Type B pancreatic cell (in vitro differentiated cells): ENCODE measurements at places on chromosomes 13 and 19. TPM values are rescaled to one million over a fixed set of nuclear protein-coding genes. Genes with fewer than 3 reads are reported as not detected.

GRCh38 chr13:67410645-67411044, 180.5 kb upstream of the PCDH9 start:
- no peak for DNase-seq

DNA sequence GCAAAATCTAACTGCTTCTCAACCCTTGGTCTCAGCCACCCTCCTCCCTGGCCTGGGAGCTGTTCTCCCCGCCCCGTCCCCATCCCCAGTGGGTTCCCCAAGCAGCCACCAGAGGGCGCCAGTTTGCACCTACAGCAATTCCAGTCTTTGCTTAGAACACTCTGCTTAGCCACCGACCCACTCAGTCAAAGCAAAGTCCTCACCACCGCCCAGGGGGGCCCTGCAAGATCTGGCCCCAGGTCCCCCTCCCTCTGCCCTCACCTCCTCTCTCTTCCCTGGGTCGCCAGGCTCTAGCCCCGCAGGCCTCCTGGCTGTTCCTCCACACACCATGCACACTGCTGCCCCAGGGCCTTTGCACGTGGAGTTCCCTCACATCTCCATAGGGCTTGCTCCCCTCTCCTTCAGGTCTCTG, 12.4 kb downstream of the TMEM143 start:
- DNase-seq = no peak

DNA sequence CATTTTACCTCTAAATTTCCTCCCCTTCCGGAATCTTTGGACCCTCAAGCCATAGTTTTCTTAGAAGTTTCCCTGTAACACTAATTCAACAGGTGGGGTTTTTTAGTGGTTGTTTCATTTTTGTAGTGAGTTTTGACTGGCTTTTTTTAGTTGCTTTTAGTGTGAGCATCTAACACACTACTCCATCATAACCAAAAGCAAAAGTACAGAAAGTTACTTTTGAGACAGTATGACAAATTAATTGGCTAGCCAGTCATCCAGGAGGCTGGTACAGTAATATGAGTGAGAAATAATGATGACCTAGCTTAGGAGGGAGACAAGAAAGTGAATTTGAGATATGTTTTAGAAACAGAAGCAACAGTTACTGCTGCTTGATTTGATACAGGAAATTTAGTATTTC, 71.5 kb downstream of the DNAJC15 start:
- no peak for DNase-seq

DNA sequence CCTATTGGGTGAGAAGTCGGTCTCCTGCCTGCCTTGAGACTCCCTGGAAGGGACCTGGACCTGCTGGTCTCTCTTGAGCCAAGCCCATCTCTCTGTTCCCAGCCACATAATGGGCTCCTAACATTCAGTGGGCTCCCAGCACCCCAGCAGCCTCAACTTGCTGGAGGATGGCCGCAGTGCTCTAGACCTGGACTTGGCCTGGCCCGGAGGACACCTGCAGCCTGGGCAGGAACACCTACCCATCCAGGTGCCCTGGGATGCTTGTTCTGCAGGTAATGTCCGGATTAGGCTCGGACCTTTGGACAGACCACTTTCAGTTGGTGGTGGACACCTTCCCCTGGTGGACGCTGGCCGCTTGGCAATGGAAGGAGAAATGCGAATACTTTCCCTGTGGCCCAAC, 214.6 kb downstream of the URI1 start:
- no peak for DNase-seq

Gene TEKTIP1
- 1.3 and 3.4 TPM in 2 replicates for total RNA-seq

DNA sequence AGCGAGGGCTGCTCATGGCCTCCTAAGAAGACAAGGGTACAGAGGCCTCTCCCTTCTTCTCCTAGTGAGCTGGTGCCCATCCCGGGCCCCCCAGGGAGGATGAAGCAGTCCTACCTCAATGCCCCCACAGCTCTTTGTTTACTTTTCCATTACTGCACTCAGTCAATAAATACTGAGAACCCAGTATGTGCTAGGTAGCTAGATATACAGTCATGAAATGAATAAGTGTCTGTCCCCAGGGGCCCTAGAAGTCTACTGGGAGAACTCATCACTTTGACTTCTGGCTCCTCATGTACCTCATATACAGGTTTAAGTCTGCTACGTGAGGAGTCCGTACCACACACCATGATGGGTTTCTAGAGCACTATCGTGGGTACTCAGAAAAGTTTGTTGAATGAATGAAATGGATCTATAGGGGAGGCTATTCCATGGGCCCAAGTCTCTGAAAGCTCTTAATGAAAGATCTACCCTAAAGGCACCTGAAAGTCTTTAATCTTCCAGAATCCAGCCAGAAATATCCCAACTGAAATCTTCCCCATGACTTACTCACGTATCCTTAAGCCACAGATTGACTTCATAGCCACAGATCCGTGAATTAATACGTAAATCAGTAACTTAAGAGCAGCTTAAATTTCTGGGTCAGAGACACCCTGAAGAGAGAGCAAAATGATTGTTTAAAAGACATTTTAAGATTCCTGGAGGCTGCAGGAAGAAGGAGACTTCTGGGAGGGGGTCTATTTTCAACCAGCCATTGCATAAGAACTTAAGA, 51.6 kb upstream of the POMP start:
- no peak for DNase-seq

Gene ACTMAP
- total RNA-seq = 9.6 and 16.0 TPM in 2 replicates

Gene CGB8
- total RNA-seq = 9.4 TPM in 1 of 2 replicates, not detected in the other

Gene LILRB5
- not detected in 2 replicates for total RNA-seq

Gene C19orf38
- 0.45 and 1.1 TPM in 2 replicates for total RNA-seq

GRCh38 chr13:99693852-99694611, 192.8 kb downstream of the TM9SF2 start:
- DNase-seq = no peak

Gene PBX4
- 2.1 and 10.9 TPM in 2 replicates for total RNA-seq

Gene SPRYD7
- 6.0 and 7.0 TPM in 2 replicates for total RNA-seq

- no peak for DNase-seq
These were observed 300.7 kb downstream of the DCT start for GRCh38 chr13:94178625-94179244.

DNA sequence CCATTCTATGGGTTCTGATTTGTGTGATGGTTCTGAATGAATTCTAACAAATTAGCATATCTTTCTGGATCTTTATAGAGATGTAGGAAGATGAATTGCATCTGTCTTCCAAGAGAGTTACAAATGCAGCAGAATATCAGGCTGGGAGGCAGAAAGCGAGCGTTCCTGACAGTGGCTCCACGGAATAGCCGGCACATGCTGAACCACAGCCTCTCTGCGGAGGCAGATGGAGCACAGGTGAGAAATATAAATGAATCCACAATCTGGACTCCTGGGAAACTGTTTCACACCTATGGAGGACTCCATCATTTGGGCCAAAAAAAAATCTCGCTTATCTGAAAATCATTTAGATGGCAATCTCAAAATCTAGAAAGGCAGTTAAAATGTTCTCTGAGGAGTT, 34.5 kb upstream of the WASF3 start:
- no peak for DNase-seq
